Heart left ventricle (tissue), 16 donors: ENCODE measurements at places on chromosomes 1 and 21. TPM values are rescaled to one million over a fixed set of nuclear protein-coding genes. Genes with fewer than 3 reads are reported as not detected.
A peak's percentile ranks its signal among the peaks of the same experiment; 100 is the strongest.

DNA sequence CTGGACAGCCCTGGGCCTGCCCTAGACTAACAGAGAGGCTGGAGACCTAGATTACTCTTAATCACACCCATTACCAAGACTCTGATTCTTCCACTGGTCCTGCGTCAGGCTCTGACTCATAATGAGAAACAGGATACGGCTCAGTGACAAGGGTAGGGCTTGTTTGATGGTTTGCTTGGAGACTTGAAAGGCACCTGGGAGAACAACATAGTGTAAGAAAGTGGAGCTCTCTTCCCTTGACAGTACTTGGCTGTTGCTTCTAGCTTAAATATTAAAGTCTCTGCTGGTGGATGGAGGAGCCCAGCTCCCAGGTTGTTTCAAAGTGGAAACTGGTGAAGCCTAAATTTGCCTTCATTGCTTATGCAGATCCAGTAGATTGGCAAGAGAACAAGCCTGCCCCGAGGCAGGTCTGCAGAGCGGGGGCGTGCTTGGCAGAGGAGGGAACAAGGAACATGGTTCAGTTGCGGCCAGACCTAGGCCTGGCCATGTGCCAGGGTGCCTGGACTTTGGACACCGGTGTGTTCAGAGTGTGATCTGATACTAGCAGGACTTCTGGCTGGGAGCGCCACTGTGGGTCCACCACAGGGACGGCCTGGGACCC lies 480.6 kb downstream of the CAMTA1 start:
- DNase-seq = no peak

DNA sequence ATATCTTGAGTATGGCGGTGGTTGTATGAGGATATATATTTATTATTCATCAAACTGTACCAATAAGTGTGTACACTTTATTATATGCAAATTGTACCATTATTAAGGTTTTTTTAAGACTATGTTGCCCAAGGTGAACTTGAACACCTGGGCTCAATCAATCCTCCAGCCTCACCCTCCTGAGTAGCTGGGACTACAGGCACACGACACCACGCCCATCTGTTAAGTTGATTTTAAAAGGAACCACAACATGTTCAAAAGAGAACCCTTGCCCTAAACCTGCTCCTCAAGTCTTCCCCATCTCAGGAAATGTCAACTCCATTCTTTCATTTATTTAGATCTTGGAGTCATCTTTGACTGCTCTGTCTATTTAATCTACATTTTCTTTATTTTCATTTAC lies 24.3 kb upstream of the FBXO28 start:
- DNase-seq = no peak

GRCh38 chr1:27438621-27439061 lies 46.2 kb downstream of the GPR3 start:
- no peak for DNase-seq

- DNase-seq = no peak
These were observed 7.6 kb upstream of the GBP4 start for GRCh38 chr1:89206373-89206772.

The LENEP gene
- polyA plus RNA-seq = not detected

DNA sequence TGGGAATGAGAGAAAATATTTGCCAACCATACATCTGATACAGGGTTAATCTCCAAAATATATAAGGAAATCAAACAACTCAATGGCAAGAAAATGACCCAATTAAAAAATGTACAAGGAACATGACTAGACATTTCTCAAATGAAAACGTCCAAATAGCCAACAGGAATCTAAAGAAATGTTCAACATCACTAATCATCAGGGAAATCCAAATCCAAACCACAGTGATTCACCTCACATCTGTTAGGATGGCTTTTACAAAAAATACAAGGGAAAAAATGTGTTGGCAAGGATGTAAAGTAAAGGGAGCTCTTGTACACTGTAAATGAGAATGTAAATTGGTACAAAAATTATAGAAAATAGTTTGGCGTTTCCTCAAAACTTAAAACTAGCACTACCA lies 54.7 kb upstream of the ZRANB2 start:
- DNase-seq = no peak

GRCh38 chr1:155061381-155062150 lies 2.0 kb upstream of the EFNA4 start:
- DNase-seq = peak; percentile 86

DNA sequence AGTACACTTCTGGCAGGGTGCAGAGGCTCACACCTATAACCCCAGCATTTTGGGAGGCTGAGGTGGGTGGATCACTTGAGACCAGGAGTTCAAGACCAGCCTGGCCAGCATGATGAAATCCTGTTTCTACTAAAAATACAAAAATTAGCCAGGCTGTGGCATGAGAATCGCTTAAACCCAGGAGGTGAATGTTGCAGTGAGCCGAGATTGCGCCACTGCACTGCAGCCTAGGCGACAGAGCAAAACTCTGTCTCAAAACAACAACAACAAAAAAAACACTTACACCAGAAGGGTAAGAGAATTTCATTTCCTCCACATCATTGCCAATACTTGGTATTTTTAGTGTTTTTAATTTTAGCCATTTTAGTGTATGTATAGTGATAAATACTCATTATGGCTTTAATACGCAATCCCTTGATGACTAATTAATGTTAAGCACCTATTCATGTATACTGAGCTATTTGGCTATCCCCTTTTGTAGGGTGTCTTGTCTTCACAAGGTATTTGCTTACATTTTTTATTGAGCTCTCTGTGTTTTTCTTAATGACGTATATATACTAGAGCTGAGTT lies 77.1 kb upstream of the TNR start:
- DNase-seq = no peak

DNA sequence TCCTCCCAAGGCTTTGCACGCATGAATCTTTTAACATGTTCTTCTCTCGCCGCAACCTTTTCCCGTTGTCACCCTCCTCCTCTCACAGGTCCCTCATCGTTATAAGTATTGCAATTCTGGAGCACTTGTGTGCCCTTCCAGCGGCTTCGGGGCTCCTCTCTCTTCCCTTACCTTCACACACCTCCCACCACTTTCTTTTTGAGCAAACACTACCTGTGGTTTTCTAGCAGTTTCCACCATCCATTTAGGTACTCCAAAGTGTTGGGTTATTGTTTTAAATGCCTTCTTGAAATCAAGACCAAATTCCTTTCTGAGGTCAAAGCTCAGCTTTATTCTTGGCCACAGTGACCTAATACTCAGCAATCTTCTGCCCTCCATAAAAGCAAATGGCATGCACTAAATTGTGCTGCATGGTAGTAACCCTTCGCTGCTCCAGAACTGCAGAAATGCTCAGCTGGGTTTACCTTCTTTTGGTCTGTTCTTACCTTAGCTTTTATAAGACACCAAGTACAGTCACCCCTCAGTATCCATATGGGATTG lies 472.4 kb downstream of the SETD4 start:
- DNase-seq = no peak

DNA sequence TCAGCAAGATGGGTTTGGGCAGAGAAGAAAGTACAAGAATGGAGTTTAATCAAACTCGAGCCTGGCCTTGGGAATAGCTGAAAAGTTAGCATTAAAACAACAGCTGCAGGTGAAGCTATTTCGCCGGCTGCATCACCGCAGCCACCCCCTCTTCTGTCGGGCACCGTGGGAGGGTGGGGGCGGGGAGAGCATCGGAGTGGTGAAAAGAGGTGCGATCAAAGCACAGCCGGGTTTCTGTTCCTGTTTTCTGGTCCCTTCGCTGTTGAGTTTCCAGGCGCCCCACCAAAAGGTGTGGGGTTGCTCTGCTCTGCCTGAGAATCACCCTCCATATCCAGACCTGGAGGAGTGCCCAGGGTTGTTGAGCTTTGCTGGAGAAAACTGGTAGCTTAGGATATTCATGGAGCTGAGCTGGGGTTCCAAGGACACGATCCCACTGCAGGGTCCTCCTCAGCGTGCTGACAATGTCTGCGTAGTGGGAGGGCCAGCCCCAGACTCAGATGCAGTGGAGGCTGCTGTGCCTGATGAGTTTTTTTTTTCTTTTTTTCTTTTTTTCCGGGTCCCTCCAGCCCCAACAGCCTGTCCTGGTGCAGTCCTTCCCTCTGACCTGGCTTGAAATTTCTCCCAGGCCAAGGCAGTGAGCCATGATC lies 127.5 kb upstream of the C1orf174 start:
- no peak for DNase-seq

The BSND gene
- polyA plus RNA-seq = not detected

The GPR153 gene
- polyA plus RNA-seq = 4.7 TPM

DNA sequence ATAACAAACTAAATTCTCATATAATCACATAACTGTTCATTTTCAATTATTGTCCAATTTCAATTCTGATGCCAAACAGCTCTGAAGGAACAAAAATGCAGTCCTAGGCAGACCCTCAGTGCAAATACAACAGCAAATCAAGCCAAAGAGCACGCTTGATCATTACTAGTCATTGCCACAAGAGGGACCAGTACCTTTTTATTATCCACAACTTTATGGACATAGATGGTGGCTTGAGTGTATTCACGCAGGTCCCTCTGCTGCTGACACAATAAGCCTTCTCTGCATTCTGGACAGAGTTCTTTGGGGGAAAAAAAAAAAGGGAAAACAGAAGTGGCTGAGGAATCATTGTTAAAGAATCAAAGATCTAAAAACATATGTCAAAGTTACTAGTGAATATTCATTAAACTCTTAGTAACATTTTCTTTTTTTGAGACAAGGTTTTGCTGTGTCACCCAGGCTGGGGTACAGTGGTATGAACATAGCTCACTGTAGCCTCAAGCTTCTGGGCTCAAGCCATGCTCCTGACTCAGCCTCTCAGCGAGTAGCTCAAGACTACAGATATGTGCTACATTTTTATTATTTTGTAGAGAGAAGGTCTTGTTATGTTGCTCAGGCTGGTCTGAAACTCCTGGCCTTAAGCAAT lies 34.3 kb upstream of the RAP1GAP start:
- no peak for DNase-seq

GRCh38 chr1:241411776-241412338 lies 54.9 kb upstream of the RGS7 start:
- DNase-seq = no peak

- DNase-seq = no peak
These were observed 81.1 kb downstream of the CSMD2 start for GRCh38 chr1:34083974-34084373.
